ENCODE measurements at places on chromosomes 2 and 18. TPM values are rescaled to one million over a fixed set of nuclear protein-coding genes. Genes with fewer than 3 reads are reported as not detected.

- DNase-seq = no peak
Measured at GRCh38 chr2:30654404-30654803, 152.8 kb downstream of the CAPN13 start.

- no peak for DNase-seq
Measured at GRCh38 chr2:144217853-144218633, 301.9 kb downstream of the ZEB2 start.

The TNP1 gene
- not detected for total RNA-seq

The CABLES1 gene
- total RNA-seq = 22.0 TPM

The NEU2 gene
- not detected for total RNA-seq

GRCh38 chr18:22934789-22935188 is 1.7 kb downstream of the RBBP8 start:
- no peak for DNase-seq

The CHRNG gene
- not detected for total RNA-seq

The DNPEP gene
- total RNA-seq = 63.6 TPM

Data from OCI-LY7 (cell line).